WTC11 (cell line): ENCODE measurements at places on chromosomes 4 and X.

GRCh38 chr4:99572527-99573240 lies 1.9 kb upstream of the MTTP start:
- no peak for DNase-seq

DNA sequence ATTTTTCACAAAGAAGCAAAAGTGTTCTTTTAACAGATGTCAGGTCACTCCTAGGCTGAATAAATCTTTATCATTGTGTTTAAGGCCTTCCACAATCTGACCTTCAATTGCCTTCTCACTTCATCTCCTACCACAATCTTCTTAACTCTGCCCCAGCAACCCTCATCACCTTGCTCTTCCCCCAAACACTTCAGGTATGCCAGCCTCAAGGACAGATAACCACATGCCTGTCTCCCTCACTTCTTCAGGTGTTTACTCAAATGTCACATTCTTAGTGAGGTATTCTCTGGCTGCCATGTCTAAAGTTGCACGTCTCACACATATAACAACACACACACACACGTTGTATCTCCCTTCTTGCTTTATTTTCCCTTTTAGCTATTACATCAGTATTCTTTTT lies 146.5 kb downstream of the ANKRD50 start:
- DNase-seq: no peak

DNA sequence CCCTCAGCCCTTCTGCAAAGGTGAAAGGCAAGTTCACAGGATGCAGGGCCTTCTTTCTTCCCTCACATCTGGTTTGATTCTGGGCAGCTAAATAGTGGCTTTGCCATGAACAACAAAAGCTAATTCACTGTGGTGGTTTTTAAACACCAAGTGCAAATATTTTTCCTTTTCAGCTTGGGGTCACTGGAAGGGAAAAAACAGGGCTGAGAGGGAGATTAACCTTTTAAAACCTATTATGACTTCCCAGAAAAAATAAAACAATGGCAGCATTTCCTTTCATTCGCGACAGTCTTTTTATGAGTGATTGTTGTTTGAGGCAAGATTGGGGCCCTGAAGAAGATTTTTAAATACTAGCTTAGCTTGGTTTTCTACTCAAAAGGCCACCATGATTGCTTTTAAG lies 103.7 kb upstream of the SCML1 start:
- no peak for DNase-seq

DNA sequence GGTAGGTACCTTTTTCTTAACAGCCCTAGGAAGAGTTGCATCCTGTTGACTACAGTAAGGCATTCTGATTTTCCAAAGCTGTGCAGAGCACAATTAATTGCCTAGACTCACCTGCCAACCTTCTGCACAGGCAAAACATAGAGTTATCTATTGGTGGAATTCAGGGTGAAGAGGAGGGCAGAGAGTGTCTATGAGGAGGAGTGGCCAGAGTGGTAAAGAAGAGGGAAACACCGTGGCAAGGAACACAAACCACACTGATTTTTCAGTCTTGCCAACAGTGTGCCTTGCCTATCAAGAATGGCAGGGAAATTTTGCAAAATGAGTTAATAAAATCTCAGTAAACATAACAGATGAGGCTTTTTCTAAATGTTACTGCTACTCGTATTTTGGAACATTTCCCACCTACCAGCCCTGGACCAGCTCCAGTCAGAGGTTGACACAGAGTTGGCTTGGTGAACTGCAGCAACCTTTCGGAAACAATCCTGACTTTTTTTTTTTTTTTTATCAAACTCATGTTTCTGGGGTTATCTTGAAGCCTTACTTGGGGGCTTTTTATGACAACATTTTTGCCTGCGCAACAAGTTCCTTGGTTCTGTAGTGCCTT lies 67.9 kb upstream of the CAPN6 start:
- no peak for DNase-seq

DNA sequence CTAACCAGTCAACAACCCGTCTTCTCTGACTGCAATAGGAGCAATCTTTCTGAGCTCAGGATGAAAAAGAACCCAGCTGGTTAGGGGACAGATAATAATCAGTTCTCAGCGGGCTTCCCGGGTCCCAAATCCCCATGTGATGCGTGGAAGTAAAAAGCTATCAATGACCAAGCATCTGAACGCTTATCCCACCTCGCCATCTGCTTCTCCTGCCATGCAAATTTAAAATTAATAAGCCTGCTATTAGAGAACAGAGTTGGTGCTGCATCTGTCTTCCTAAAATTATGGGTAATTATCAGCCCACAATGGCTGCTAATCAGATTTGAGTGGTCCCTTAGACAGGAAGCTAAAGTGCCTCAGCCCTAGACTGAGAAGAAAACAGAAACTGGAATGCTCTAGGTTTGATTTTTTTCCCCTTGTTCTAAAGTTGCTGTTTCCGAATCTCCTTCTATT lies 37.5 kb downstream of the AFAP1 start:
- no peak for DNase-seq

DNA sequence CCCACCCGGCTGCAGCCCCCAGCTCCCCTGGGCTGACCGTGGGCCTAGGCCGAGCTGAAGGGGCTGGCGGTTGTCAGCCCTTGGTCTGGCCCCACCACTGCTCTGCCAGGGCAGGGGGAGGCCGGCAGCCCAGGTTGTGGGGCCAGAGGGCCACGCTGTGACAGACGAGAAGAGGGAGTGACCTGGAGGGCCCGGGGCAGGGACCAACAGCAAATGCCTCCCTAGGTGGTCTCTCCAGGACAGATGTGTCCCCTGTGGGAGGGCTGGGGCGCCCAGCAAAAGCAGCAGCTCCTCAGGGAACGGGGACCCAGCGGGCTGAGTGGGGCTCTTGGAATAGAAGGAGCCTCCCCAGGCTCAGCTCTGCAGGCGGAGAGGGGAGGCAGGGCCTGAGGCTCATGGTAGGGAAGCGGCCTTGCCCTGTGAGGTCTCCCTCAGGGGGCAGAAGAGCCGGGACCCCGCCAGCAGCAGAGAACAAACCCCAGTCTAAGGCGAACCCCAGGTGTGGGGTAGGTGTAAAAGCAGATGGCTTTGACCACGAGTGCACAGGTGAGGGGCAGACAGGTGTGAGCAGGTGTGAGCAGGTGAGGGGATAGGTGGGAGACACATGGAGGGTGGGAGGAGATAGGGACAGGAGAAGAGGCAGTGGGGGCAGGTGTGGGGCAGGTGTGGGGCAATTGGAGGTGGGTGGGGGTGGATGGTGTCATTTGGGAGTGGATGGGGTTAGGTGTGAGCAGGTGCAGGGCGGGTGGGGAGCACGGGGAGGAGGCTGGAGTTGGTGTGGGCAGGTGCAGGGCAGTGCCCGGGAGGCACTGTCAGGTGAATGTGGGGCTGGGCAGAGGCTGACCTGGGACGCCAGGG lies 34.1 kb upstream of the SPON2 start:
- DNase-seq: peak; percentile 8

- DNase-seq: no peak
Measured at GRCh38 chr4:87881115-87881514, 48.3 kb downstream of the MEPE start.

DNA sequence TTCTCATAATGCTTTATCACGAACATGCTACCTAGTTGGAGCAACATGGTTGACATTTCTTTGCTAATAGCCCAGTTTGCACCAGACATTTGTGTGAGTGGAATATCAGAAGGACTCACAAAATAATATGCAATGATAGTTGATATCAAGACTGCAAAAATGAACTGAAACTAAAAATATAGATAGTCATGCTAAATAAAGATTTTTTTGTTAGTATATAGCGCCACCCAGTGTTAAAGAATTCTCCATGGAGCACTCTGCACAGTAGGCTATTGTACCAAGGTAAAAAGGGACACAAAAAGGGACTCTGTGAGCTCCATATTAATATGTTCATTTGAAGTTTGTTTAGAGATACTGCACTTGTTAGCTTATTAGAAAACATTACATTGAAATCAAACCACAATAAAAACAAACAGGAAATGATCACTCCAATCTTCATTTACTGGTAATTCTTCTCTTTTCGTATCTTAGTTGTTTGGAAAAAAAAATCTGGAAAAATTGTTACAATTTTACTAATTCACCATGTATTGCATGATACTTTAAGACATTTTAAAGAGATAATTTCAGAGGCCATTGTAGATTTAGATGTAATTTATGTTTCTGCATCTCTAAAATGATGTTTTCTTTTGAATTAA lies 1509.6 kb downstream of the ADGRL3 start:
- DNase-seq: no peak

- no peak for DNase-seq
Measured at GRCh38 chrX:120305531-120306141, 5.6 kb downstream of the TMEM255A start.

- no peak for DNase-seq
Measured at GRCh38 chrX:109928596-109929335, 74.1 kb upstream of the TMEM164 start.

- DNase-seq: no peak
Measured at GRCh38 chr4:48129307-48130014, 4.6 kb downstream of the TXK start.

- DNase-seq: no peak
Measured at GRCh38 chr4:75717408-75717807, 7.0 kb upstream of the USO1 start.

DNA sequence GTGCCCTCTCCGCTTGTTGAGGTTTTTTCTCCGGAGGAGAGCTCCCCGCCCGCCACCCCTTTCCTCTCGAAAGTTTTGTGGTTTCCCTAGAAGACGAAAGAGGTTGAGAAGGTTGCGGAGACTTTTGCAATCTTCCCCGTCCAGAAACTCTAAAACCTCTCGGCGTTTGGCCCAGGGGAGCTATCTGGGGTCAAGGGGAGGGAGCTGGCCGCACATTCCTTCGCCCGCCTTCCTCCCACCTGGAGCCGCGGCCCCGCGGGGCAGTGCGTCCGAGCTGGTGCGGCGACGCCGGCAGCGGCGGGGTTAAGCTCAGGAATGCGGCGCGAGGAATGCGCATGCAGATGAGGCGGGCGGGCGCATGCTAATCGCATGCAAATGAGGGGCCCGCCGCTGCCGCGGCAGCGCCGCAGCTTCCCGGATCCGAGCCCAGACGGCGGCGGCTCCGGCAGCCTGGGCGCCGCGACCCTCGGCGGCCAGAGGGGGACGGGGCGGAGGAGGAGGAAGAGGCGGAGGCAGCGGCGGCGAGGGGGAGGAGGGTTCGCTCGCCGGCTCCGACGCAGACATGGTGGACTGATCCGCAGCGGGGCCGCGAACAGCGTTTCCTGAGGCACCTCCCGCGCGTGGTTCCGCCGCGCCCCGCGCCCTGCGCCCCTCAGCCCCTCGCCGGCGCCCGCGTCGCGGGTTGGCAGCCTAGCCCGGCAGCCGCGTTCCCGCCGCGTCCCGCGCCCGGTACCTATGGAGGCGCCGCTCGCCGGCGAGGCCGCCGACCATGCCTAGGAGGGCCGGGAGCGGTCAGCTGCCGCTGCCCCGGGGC lies at the start of gene WWC2:
Gene WWC2, plus strand, starts transcription at position 535 of the 814 bp plus-strand sequence. Its CDS starts 235 bp downstream, at position 770.
- peak; percentile 96 for DNase-seq

GRCh38 chrX:26295425-26295824 lies 79.5 kb downstream of the MAGEB5 start:
- DNase-seq: no peak

GRCh38 chrX:42825201-42825600 lies 47.2 kb upstream of the PPP1R2C start:
- DNase-seq: no peak

- DNase-seq: no peak
Measured at GRCh38 chr4:39825741-39826231, 127.8 kb downstream of the UBE2K start.

- DNase-seq: peak; percentile 65
Measured at GRCh38 chr4:16226816-16227461, 668 bp upstream of the TAPT1 start.

GRCh38 chrX:12617241-12617640 lies 174.0 kb upstream of the PRPS2 start:
- DNase-seq: no peak

DNA sequence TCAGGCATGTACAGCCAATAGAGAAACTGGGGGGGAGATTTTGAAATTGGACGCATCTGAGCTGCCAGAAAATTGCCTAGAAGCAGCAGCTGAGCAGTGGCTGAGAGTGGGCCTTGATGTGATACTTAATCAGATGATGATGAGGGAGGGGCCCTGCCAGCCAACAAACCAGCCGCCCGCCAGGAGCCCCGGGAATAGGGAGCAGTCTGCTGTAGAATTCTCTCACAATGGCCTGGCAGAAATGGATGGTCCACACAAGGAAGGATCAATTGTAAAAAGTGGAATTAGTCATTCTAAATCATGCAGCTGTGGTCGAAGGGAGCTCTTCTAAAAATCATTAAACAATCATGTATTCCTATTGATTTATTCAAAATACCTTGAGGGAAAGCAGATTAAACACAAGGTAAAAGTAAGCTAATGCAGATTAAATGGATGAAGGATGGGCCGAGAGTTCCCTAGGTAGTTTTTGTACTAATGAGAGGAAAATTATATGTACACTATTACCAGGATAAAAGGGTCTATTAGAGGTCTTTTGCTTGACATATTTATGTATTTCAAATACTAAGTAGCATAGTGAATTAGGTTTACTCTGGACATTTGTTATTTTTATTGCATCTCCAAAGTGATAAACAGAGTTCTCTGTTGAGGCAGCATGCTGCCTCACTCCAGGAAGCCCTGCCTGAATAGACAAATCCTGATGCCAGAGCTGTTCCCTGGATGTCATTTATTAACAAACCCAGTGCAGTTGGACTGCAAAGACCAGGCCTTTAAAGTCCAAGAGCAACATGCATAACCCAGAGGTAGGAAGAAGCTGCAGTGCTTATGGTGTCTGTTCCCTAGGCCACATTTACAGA lies 91.3 kb downstream of the NKX6-1 start:
- DNase-seq: no peak

- no peak for DNase-seq
Measured at GRCh38 chr4:107133965-107134653, 98.0 kb upstream of the DKK2 start.

GRCh38 chrX:134174859-134175258 lies 62.1 kb upstream of the CCDC160 start:
- DNase-seq: peak; percentile 65

- no peak for DNase-seq
Measured at GRCh38 chrX:154030266-154030665, 10.6 kb upstream of the IRAK1 start.

DNA sequence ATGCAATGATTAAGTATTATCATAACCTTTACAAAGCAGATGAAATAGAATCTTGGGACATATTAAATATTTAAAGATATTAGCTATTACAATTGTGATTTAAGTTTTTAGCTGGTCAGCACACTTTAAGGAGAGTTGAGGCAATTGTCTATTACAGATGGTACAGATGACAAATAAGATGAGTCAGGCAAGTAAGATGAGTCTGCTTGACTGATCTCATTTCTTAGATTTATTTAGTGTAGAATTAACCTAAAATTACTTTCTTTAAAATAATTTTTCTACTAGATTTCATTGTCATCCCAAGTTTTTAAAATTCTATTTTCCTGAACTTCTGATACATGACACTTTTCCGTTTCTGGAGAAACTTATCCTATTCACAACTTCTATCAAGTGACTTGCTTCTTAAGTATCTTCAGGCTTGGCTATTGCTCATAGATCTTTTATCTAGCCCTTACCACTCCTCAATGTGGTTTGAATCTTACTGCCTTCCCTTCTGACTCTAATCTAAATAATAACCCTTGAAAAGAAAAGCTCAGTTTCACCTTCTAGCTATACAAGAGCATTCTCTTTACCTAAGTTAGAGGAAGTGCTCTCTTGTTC lies 32.9 kb downstream of the CXCL1 start:
- no peak for DNase-seq
